Mesendoderm (in vitro differentiated cells): ENCODE measurements at places on chromosomes 2 and 18.

- H3K4me1 ChIP-seq, result peaks cover 10% of the 10 kb centered on the region
- no peak overlapping the region for H3K4me3 ChIP-seq
- peak; percentile 45 for DNase-seq
- H3K27ac ChIP-seq, result no peak overlapping the region
Observed at GRCh38 chr18:62610701-62611411, 88.0 kb downstream of the ZCCHC2 start.

GRCh38 chr2:212791569-212791968, 253.0 kb upstream of the ERBB4 start:
- H3K36me3 ChIP-seq, result no peaks in the 10 kb centered on the region
- H3K27me3 ChIP-seq, result no peaks in the 10 kb centered on the region
- H3K4me1 ChIP-seq, result no peaks in the 10 kb centered on the region
- no peak for DNase-seq
- H3K4me3 ChIP-seq, result no peak overlapping the region

DNA sequence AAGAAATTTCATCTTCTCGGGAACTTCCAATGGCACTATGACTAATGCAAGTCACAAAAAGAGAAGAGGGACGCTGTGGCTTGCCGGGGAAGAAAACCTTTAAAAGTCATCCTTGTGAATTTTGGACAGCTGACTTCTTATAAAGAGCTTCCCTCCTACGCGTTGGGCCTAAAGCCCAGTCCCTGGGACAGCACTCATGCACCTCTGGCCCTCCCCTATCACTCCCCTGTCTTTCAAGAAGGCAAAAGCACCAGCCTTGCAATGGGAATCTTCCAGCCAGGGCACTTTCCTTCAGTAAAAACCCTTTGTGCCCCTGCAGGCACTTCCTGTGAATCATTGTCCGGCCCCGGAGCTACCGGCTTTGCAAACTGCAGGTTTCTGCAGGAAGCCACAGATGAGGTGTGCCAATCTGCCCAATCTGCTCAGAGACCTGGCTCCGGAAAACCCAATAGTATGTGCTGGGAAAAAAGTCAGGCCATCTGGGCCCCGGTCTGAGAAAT, 7.1 kb downstream of the MREG start:
- H3K27ac ChIP-seq, result no peak overlapping the region
- peaks cover 4% of the 10 kb centered on the region for H3K4me1 ChIP-seq
- H3K27me3 ChIP-seq, result no peaks in the 10 kb centered on the region
- no peak overlapping the region for H3K4me3 ChIP-seq
- peak; percentile 90 for DNase-seq
- no peaks in the 10 kb centered on the region for H3K36me3 ChIP-seq

GRCh38 chr2:219252900-219253752, at the start of gene TUBA4B:
TSS of gene TUBA4B (plus strand) at chr2:219253243. CDS start at chr2:219253408, 165 bp downstream.
- H3K27me3 ChIP-seq, result peaks cover 16% of the 10 kb centered on the region
- H3K27ac ChIP-seq, result no peak within 1 kb of the TSS
- peak; percentile 73 for DNase-seq
- no peaks in the 10 kb centered on the region for H3K36me3 ChIP-seq
- H3K4me1 ChIP-seq, result peaks cover 5% of the 10 kb centered on the region

DNA sequence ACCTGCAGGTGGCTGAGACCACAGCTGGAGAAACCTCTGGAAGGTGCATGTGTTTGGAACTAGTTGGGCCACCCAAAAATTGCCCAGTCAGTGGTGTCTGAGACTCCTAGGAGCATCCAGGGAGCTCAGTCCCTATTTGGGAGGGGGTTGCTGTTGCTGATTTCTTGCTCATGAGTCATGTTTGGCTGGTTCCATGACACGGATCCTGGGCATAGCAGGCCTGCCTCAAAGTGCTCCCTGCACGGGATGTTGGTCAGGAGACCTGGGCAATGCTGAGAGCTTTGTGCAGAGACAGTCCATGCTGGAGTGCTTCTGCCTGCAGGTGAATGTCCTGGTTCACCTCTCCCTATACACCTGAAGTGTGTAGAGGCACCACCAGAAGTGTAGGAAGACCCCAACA, 194.2 kb downstream of the GLI2 start:
- H3K36me3 ChIP-seq, result no peaks in the 10 kb centered on the region
- H3K27me3 ChIP-seq, result no peaks in the 10 kb centered on the region
- peaks cover 3% of the 10 kb centered on the region for H3K4me1 ChIP-seq
- no peak overlapping the region for H3K27ac ChIP-seq
- no peak overlapping the region for H3K4me3 ChIP-seq
- DNase-seq, result no peak

DNA sequence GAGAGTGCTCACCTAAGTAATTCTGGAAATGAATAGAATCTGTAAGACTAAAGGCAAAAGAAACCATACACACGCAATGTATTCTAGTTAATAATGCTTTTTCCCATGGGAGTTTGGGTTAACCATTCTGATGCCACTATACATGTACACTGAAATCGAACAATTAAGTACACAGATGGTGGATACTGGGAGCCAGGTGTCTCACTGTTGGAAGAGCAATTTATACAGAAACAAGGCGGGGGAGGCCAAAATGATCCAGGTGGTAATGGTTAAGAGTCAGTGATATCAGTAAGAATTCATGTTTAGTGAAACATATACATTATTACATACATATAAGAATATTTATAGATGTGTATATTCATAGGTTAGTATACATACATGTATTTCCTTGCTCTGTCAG, 67.2 kb downstream of the TMEM131 start:
- no peaks in the 10 kb centered on the region for H3K36me3 ChIP-seq
- no peak for DNase-seq
- peaks cover 2% of the 10 kb centered on the region for H3K4me1 ChIP-seq

GRCh38 chr18:23450022-23450421, 3.1 kb upstream of the RIOK3 start:
- no peaks in the 10 kb centered on the region for H3K27me3 ChIP-seq
- DNase-seq, result peak; percentile 18
- H3K4me3 ChIP-seq, result no peak overlapping the region
- no peaks in the 10 kb centered on the region for H3K4me1 ChIP-seq

GRCh38 chr2:25567406-25567805, 106.0 kb downstream of the DTNB start:
- H3K4me1 ChIP-seq, result no peaks in the 10 kb centered on the region
- H3K4me3 ChIP-seq, result no peak overlapping the region
- H3K27me3 ChIP-seq, result no peaks in the 10 kb centered on the region

GRCh38 chr18:65620076-65620696, 130.6 kb upstream of the CDH7 start:
- no peak overlapping the region for H3K4me3 ChIP-seq
- DNase-seq, result no peak
- H3K36me3 ChIP-seq, result no peaks in the 10 kb centered on the region
- H3K4me1 ChIP-seq, result no peaks in the 10 kb centered on the region
- H3K27me3 ChIP-seq, result no peaks in the 10 kb centered on the region

DNA sequence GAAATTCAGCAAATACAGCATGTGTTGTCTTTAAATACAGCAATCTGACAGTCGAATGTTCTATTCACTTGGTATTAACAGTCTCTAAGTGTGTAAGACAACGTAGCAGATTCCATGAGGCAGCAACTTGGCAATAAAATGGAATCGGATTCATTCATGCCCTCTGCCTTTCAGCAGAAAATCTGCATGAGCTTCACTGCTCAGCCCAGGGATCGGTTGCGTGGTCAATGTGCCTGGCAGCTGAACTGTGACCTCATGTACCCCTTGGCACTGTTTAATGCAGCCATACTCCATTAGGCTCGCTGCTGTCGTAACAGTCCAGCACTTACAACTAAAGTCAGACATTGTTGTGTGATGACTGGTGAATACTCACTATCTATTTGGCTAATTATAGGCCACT, 17.7 kb upstream of the RGPD4 start:
- H3K27ac ChIP-seq, result no peak overlapping the region
- no peaks in the 10 kb centered on the region for H3K36me3 ChIP-seq
- no peaks in the 10 kb centered on the region for H3K27me3 ChIP-seq
- DNase-seq, result no peak
- no peaks in the 10 kb centered on the region for H3K4me1 ChIP-seq

DNA sequence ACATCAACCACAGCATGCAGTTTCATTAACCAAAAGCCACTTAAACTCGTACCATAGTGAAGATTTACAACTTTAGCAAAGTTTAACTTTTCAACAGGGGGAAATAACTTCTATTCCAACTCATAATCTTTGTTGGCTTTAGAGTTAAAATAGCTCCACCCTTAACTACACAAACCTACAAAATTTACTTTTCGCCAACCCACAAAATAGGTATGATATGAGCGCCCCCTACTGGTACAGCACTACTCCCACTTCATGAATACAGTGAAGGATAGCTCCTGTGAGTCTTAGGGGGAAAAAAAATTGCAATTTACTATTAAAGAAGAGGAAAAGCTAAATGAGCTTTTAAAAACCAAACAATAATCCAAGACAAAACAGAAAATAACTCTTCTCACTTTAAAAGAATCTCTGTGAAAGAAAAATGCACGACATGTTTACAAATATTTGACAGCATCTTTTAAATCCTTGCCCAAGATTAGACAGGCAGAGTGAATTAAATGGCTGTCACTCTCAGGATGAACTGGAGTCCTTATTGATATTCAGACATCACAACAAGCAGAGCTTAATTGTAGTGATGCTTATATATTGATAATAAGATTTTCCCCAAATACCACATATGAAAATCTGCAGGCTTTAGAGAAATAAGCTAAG, 32.2 kb downstream of the TMEFF2 start:
- no peaks in the 10 kb centered on the region for H3K27me3 ChIP-seq
- no peak overlapping the region for H3K4me3 ChIP-seq
- H3K27ac ChIP-seq, result no peak overlapping the region
- no peaks in the 10 kb centered on the region for H3K4me1 ChIP-seq
- DNase-seq, result peak; percentile 63

DNA sequence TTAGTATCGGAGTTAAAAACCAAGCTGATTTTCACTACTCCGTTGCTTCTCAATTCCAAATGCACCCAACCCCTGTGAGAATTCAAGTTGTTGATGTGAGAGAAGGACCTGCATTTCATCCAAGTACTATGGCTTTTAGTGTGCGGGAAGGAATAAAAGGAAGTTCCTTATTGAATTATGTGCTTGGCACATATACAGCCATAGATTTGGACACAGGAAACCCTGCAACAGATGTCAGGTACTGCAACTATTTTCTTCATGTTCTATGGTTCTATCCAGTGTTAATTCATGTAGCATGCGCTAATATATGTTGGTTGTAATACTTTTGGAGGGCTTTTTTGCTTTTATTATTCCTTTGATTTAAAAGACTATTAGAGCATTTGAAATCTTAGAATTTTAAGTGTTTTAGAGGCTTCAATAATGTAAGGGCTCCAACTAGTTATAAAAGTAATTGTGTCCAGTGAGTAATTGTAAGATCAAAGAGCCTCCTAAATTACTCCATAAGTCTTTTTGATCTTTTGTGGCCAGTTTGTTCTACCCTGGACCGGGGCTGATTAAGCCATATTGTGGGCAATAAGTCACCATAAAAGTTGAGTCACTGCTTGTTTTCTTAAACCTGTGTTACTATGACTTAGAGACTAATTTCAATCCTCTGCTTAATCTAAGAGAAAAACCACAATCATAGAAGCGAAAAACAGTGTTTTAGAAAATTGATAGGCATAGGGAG, 22.9 kb downstream of the DSG4 start:
- H3K4me3 ChIP-seq, result no peak overlapping the region
- no peak overlapping the region for H3K27ac ChIP-seq
- H3K27me3 ChIP-seq, result no peaks in the 10 kb centered on the region
- DNase-seq, result no peak
- H3K36me3 ChIP-seq, result no peaks in the 10 kb centered on the region
- no peaks in the 10 kb centered on the region for H3K4me1 ChIP-seq
